ENCODE measurements at places on chromosomes 5 and 9.

DNA sequence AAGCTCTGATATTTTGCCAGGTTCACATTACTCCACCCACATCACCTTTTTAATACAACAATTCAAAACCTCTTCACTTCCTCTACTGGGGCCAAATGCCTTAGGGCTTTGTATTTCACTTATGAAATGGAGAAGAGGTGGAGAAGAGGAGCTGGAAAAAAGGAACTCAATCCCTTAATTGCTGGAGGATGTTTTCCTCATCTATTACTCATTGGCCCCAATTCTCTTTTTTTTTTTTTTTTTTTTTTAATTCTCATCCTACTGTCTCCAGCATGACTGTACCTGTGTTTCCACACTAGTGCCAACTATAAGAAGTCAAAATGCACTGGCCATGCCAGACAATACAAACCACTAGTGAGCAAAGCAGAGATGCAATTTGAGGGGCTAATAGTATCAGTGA lies 20.9 kb downstream of the FAM13B start:
- no peak for DNase-seq

GRCh38 chr5:158943057-158943456 lies 156.7 kb downstream of the EBF1 start:
- peak; percentile 66 for DNase-seq

GRCh38 chr5:38478878-38479277 lies 77.6 kb downstream of the LIFR start:
- no peak for DNase-seq

DNA sequence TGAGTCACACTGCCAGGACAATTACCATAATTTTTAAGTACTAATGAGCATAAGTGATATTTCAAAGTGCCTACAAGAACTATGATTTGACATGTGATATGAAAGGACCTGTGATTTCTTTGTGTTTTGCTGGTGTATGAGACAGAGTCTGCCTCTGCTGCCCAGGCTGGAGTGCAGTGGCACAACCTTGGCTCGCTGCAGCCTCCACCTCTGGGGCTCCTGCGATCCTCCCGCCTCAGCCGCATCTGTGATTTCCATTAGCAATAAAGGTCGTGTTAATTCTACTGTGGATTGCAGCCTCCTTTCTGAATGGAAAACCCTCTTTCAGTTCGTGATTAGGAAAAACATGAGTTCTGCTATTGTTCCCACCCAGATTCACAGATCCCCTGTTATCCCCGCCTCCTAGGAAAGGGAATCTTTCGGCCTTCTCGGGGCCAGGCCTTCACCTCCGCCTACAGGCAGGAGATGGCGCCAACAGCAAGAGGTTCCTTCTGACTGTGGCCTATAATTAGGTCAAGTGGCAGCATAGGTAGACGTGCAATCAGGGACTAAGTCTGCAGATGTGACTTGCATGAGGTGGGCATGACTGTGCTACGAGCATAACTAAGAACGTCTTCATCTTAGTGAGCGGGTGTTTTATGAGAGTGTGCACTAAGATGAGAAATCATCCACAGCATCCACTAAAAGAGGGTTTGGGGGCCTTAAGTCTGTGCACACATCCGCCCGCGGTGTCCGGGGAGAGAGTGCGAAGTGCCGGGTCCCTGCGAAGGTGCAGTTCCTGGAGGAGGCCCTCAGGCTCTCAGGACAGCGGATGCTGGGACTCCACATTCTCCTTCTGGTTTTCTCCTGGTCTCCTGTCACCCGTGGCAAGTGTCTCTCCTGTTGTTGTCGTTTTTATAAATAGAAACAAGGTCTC lies 23.1 kb downstream of the TRIM7 start:
- peak; percentile 89 for DNase-seq

DNA sequence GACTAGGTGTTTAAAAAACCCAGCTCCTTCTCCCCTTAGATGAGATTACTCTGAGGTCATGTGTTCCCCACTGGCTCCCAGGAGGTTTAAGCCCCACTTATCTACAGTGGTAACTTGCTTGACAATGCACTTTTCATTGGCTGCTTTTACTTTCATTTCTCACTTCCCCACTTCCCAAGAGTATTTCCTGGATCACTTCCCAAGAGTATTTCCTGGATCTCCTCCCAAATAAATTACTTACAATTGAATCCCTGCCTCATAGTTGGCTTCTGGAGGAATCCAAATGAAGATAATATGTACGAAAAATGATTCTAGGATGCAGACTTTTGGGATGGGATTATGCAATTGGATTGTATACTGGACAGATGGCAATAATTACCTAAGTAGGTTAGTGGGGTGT lies 47.1 kb upstream of the CHSY3 start:
- DNase-seq: no peak

- peak; percentile 56 for DNase-seq
Measured at GRCh38 chr5:90562341-90562740, 3.7 kb downstream of the ADGRV1 start.

DNA sequence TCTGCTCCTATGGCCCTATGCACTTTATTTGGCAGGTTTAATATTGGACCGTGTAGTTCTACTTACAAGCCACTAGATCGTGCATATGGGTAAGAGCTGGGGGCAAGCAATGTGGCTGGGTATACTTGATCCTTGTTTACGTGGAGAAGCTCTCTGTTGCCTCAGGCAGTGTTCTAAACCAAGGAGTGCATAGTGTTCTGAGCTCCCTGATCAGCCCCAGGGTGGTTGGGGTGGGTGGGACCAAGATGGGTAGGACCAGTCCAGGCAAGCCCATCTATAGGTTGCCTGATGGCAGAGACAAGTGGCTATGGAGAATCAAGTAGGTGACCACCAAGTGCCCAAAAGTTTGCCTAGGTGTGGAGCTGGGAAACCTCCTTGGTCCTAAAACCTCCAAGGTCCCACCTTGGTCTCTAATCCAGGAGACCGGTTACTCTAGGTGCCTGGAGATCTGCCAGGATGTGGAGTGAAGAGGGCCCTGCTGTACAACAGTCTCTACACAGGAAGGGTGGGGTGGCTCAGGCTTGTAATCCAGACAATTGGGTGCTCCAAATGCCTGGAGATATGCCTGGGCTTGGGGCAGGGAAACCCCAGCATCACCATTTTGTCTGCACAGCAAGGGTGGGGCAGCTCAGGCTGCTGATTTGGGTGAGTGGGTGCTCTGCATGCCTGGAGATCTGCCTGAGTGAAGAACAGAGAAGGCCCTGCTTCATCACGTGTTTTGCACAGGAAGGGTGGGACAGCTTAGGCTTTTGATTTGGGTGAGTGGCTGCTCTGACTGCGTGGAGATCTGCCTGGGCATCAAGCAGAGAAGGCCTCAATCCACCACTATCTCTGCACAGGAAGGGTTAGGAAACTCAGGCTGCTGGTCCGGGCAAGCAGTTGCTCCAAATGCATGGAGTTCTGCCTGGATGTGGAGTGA lies 659.8 kb downstream of the TLE4 start:
- no peak for DNase-seq

- DNase-seq: peak; percentile 33
Measured at GRCh38 chr5:155943516-155944407, 383.2 kb upstream of the SGCD start.

DNA sequence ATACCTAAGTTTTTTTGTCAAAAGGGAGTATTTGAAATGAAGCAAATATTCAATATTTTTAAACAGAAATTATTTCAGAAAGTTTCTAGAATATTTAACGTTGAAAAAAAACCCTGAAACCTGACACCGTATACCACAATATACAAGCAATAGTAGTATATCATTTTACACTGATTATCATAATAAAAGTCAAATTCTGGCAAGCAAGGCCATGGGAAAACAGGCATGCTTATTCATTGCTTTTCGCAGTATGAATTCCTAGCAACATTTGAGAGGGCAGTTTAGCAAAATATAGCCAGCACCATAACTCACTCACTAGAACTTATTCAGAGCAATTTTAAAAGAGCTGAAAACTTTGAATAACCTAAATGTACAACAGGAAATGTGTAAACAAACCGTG lies 46.1 kb downstream of the ERAP1 start:
- no peak for DNase-seq

- DNase-seq: peak; percentile 44
Measured at GRCh38 chr9:35859310-35859989, 10.8 kb downstream of the OR13J1 start.

GRCh38 chr5:6899221-6899620 lies 186.0 kb downstream of the TENT4A start:
- no peak for DNase-seq

- DNase-seq: peak; percentile 54
Measured at GRCh38 chr9:3508521-3509291, 17.1 kb downstream of the RFX3 start.

- DNase-seq: no peak
Measured at GRCh38 chr5:160152287-160152686, 33.0 kb upstream of the PWWP2A start.

DNA sequence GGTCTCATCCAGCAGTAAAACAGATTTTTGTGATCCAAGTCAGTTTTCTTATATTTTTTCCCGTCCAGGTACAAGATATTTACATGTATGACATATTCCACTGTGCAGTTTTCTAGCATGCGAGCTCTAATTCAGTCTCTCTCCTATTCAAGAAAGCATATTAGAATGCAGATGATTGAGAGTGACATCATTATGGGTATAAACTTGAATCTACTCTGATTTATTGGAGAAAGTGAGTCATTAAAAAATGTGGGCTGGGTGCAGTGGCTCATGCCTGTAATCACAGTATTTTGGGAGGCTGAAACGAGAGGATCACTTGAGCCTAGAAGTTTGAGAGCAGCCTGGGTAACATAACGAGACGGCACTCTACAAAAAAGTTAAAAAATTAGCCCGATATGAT lies 6.2 kb downstream of the FER start:
- no peak for DNase-seq

DNA sequence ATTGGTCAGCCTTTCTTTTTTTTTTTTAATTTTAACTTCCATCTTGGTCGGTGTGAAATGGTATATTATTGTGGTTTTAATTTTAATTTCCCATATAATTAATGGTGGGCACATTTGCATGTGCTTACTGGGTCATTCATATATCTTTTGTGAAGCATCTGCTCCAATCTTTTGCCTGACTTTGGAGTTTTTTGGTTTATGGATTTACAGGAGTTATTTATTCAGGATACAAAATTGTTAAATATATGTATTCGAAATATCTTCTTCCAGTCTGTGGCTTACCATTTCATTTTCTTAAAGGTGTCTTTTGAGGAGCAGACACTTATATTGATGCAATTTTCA lies 682 bp upstream of the RIGI start:
- DNase-seq: no peak

DNA sequence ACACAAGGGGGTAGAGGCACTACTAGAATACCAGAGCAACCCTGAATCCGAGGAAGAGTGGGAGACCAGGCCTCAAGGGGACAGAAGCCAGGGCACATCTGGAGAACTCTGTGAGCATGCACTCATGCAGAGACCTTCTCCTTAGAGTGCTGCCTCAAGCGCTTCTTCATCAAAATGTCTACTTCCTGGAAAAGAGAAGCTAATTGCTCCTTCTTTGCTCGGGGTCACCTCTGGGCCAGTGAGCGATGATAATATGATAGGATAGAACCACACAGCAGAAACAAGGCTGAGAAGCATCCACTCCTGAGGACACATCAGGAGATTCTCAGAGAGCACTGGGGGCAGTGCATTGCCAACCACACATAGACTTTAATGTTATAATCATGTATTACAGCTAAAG lies 23.7 kb upstream of the LMNB1 start:
- DNase-seq: no peak

DNA sequence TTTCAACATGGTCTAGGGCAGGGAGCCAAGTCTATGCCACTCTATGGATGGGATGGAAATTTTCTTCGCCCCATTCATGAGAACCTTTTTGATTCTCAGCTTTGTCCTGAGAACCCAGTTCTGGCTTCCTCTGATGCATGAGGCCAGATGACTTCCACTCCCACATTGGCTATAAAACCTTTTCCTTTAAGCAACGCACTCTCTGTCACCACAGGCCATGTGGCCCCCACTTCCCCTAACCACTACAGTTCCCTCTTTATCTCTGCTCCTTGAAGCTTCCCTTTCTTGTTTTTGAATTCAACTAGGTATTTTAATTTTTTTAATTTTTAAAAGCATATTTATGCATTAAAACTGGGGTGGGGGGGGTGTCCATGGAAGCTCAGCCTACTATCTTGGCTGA lies 401.3 kb downstream of the ENC1 start:
- no peak for DNase-seq

- no peak for DNase-seq
Measured at GRCh38 chr5:39400713-39401578, 23.8 kb downstream of the DAB2 start.

DNA sequence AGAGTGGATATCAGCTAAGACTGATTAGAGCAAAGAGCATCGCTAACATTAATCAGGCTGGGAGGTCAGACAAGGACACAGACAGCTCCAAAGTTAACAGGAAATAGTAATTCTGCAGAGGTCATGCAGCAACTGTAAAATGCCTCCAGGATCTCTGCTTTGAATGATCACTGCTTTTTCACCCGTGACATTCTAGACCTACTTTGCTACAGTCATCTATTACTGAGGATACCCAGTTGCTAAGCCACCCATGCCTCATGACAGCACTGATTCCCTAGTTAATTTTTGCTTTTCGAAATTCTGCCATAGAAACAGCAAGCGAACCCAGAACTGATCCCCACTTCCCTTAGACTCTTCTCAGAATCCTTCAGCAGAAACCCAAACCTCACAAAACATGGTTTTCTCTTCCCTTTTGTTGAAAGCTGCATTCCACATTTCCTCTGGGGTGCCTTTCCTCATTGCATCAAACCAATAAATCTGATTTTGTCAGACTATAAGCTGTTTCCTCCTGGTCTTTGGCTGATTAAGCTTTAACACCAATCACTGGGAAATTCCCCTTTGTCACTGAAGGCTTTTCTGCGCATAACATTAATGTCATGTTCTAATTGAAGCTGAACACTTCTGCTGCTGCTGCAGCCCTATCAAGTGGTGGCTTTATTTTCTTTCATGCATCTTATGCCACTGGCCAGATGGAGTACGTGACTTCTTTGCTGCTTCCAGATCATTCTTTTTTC lies 201.1 kb upstream of the CHD1 start:
- DNase-seq: no peak

GRCh38 chr9:101533334-101534204 lies at the start of gene RNF20:
RNF20 (plus strand) TSS chr9:101533853; CDS start chr9:101535424, 1,571 bp downstream.
- DNase-seq: peak; percentile 99

DNA sequence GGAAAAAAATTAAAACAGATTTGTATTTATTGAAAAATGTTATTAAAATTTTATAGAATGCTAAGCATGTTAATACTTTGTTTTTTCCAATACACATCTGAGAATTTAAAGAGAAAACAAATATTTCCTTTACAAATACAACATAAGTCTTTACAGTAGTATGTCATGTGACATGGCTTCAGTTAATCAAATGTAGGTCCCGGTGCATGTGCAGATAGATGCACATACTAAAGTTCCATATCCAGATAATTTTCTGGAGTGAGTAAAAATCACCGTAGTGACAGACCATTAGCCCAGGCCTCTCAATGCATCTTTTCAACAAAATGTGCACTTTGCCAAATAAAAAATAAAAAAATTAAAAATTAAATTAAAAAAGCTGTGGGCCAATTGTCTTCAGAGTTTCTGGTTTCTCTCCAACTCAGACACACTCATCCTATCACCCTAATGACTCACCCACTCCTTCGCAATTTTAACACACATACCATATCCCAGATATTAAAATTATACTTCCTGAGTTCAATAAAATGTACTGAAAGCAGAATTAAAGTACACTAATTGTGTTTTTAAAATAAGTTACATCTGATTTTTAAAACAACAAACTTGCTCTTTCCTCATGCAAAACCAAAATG lies 508.1 kb downstream of the NR2F1-AS1 start:
- no peak for DNase-seq
